ENCODE measurements at places on chromosomes 11 and 22.

DNA sequence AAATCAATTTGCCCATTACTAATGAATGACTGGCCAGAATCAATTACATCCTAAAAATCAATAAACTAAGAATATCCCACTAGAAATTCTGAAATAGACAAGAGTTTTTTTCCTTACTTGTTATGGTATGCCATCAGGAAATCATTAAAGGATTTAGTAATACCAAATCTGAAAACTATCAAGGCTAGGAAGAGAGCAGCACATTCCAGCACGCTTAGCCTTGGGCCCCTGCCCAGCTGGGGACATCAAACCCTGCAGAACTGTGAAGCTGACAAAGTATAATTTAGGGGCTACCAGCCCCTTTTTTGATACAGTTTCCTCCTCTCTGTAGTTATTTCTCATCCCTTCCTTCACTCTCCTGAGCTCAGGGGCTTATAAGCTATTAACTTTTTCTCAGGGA lies 247.8 kb upstream of the ZC3H12C start:
- no peak for DNase-seq

- DNase-seq, result no peak
Observed at GRCh38 chr11:95182397-95182796, 48.6 kb downstream of the SESN3 start.

DNA sequence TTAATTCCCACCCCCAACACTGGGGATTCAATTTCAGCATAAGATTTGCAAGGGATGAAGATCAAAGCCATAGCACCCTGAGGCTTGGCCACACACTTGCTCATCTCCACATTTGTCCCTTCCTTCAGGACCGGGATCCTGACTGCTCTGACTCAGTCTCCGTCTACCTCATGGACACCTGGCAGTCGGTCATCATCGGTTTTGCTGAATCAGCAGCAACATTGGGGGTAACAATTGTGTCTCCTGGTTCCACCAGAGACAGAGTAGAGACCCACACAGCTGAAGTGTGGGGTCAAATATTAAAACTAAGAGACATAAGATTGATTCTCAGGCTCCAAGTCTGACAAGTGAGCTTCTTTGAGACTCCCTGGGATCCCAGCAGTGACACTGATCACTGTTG lies 34.6 kb downstream of the GGTLC2 start:
- no peak for DNase-seq

- DNase-seq, result no peak
Observed at GRCh38 chr11:10881892-10882291, 24.0 kb upstream of the ZBED5 start.

- DNase-seq, result no peak
Observed at GRCh38 chr11:101706541-101706940, 122.7 kb upstream of the TRPC6 start.

DNA sequence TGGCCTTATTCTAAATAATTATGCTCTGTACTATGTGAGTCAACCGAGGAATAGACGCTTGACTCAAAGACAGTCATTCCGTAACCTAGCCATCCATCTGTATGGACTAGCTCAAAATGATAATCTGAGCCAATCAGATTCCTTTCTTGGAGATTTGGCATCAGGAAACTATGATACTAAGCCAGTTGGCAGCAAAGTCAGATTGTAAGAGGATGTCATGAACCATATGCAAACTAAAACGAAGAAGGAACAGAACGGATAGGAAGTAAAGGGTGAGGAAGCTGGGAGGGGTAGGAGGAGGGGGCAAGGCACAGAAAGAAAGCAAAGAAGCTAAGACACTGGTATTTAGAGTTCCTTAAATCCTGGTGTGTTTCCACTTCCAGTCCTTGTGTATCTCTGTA lies 10.7 kb upstream of the SESN3 start:
- DNase-seq, result no peak

DNA sequence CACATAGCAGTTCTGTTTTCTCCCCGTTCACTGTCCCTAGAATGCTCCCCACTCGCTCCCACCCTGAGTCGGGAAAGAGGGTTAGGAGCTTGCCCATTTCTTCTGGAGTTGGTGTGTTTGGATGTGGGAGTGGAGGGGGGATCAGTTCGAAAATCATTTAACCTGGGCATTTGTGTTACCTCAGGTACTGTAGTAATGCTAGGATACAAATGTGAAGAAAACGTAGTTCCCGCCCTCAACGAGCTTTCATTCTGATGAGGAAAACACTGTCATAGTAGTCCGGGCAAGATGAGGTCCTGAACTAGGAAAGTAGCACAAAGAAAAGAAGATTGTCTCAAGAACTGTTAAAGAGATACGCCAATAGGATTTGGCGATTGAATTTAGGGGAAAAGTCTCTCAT lies 539 bp downstream of the SDHD start:
- DNase-seq, result no peak

DNA sequence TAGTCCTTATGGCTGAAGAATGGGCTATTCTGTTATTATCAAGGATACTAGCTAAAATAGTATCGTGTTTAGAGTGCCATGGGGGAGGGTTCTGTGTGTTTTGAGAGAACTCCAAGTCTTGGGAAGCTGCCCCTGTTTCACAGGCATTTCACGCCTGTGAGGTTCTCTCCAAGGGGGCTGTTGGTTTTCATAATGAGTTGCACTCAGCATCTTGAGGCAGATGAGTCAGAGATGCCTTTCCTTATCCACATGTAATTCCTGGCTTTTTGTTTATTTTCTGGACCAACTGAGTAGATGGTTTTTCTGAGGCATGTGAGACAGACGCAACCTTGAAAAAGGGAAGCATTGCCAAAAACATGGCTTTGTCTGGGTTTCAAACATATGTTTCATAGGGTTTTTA lies 203.7 kb downstream of the ARHGAP42 start:
- no peak for DNase-seq

DNA sequence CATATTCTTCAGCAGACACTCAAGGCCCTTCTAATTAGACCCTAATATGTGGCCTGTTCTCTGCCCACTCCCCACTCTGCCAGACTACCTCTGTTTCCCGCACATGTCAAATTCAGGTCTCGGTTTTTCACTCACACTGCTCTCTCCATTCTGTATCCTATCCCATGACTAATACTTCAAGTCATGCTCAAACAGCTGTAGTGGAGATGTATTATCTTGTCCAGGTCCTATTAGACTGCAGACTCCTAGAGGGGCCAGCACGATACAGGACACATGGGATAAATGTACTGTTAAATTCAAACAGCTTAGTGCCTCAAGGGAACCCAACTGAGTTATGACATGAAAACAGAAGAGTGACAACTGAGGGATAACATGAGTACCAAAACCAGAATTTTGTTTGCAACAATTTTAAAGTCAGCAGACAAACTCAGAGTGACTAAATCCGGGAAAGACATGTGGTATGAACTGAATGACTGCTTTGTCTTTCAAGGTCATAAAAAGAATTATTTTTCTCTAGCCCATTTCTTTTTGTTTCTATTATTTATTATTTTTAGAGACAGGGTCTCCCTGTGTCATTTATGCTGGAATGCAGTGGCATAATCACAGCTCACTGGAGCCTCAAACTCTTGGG lies 20.5 kb downstream of the ATP6V1E1 start:
- no peak for DNase-seq

DNA sequence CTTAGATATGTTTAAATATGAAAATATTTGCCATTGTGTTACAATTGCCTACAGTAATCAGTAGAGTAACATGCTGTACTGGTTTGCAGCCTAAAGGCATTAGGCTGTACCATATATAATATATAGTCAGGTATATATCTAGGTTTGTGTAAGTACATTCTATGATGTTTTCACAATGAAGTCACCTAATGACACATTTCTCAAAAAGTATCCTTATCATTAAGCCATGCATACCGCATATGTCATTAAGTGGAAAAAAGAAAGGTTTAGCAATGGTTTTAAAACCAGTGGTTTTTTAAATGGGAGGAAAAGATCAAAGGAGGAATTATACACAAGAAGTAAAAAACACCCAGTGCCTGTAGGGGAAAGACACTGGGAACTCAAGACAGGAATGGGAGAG lies 122.7 kb downstream of the RBFOX2 start:
- no peak for DNase-seq

DNA sequence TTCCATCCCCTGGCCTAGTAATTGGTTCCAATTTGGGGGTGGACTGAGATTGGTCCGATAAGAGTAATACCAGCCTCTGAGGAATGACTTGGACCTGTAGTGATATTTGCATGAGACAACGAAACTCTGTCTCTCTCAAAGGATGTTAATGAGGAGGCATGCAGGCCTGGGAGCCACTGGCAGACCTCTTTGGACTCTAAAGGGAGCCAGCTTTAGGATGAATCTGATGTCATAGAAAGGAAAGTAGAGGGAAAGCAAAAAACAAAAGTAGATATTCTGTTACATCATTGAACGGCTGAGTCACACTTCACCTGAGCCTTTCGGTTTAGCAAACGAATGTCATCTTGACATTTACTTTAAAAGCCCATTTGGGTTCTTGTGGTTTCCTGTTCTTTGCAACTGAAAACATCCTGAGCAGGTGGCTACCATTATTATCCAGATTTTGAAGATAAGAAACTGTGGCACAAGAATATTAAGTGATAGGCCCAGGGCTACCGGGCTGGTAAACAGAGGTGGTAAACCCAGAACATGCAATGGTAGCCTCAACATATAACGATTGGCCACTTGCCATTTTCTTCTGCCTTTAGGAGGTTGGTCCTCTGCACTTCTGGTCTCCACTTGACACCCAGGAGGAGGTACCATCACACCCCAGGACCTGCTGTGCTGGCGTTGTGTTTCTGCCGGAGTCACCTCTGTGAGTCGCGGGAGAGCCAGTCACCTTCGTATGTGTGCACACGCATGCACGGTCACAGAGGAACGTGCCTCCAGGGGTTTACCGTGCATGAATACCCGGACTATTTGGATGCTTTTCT lies 42.7 kb downstream of the RTL6 start:
- no peak for DNase-seq

GRCh38 chr11:126547161-126547560 lies 191.7 kb downstream of the ST3GAL4 start:
- DNase-seq, result no peak

DNA sequence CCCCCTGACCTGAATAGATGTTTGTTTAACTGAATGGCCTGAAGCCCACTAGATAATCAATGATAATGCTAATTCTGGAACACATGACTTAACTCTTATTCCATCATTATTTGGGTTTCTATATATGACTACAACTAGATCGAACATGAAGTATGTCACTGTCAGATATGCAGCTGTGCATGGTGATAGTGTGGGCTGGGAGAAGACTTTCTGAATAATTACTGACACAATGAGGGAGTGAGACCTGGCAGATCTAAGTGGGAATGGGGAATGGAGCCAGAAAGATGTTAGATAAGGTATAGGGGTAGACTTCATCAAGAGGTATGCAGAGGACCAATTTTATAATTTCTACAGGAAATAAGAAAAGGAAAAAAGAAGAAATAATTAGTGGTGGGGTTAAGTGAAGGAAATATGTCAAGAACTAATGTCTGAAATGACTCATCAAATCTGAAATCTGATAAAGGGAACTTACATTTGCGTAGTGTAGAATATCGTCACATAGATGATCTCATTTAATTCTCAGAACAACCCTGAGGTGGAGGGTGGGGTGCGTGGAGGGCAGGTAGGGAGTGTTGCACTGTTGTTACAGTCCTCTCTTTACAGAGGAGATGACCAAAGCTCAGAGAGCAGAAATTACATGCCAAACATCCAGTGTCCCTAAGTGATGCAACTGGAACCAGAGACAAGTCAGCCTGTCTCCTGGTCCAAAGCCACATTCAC lies 68.2 kb upstream of the EED start:
- DNase-seq, result peak; percentile 8

GRCh38 chr11:130121445-130121978 lies 38.1 kb upstream of the ST14 start:
- DNase-seq, result no peak

GRCh38 chr11:33690290-33691065 lies 10.1 kb downstream of the C11orf91 start:
- peak; percentile 77 for DNase-seq

DNA sequence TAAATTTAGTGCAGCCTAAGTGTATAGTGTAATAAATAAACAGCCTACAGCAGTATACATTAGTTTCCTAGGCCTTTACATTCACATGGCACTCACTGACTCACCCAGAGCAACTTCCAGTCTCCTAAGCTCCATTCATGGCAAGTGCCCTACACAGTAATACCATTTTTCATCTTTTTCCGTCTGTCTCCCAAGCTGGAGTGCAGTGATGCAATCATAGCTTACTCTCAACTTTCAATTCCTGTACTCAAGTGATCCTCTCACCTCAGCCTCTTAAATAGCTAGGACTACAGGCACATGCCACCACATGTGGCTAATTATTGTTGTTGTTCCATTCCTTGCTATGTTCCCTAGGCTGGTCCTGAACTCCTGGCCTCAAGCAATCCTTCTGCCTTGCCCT lies 54.4 kb downstream of the FCHSD2 start:
- DNase-seq, result no peak

DNA sequence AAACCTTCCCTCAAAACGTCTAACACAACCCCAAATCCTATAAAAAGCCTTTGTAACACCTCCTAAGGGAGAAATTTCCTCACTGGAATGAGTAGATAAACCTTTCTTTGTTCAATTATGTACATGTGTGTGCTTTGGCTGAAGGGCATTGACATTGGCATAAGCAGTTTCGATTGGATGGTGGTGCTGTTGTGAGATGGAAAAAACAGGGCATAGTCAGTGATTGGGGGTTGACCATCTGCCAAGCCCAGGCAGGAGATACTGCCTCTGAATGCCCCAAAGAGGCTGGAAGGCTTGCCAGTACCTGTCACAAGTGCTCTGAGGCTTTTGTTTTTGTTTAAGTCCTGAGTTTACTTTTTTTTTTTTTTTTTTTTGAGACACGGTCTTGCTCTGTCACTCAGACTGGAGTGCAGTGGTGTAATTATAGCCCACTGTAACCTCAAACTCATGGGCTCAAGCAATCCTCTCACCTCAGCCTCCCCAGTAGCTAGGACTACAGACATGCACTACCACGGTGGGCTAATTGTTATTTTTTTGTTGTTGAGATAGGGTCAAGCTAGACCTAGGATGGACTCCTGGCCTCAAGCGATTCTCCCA lies 1.2 kb upstream of the CCDC117 start:
- DNase-seq, result no peak

- DNase-seq, result no peak
Observed at GRCh38 chr11:104028476-104029263, 7.8 kb upstream of the DDI1 start.

GRCh38 chr11:44893308-44893822 lies 57.3 kb downstream of the TP53I11 start:
- DNase-seq, result no peak

- DNase-seq, result no peak
Observed at GRCh38 chr11:85875505-85875904, 20.3 kb downstream of the CCDC83 start.
